ENCODE measurements at places on chromosomes 4 and X.

DNA sequence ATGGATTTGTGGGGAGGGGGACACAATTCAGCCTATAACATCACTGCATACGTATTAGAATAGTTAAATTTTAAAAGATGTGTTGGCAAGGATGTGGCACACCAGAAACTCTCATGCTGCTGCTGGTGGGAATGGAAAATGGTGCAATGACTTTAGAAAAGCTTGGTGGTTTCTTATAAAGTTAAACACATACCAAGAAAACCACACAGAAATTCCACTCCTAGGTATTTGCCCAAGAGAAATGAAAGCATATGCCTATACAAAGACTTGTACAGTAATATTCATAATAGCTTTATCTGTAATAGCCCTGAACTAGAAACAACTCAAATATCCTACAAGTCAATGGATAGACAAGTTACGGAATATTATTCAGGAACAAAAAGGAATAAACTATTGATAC is 71.3 kb upstream of the PDHA1 start:
- no peak for DNase-seq

DNA sequence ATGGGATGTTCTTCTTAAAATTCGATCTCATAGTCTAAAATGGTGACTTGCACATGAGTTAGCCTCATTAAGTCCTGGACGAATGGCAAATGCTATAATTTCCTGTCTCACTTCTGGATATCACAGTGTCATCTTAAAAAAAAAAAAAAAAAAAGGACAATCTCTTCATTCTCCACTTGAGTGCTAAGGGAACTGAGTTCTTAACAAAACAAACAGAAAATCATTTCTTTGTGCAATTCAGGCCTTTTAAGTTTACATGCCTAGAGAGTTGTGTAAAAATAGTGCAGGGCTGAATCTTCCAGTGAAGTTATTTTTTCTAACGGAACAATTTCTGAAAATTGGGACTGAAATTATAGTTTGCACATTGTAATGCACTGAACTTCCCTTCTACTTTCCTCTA is 122.8 kb upstream of the FAT1 start:
- no peak for DNase-seq

DNA sequence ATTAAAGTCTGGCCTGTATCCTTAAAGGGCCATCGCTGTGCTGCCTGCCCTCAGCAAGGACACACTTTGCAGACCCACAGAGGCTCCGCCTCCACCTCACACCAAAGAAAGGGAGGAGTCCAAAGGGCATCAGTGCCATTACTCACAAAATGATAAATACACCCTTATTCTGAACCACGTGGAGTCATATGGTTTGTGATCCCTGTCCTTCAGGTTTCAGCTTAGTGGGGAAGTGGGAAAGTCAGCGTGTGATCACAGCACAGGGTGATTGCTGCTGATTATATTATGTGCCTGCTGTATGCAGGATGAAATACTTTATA is 35.9 kb upstream of the MSANTD1 start:
- DNase-seq: no peak

- DNase-seq: no peak
Observed at GRCh38 chr4:144595681-144596080, 50.3 kb upstream of the HHIP start.

DNA sequence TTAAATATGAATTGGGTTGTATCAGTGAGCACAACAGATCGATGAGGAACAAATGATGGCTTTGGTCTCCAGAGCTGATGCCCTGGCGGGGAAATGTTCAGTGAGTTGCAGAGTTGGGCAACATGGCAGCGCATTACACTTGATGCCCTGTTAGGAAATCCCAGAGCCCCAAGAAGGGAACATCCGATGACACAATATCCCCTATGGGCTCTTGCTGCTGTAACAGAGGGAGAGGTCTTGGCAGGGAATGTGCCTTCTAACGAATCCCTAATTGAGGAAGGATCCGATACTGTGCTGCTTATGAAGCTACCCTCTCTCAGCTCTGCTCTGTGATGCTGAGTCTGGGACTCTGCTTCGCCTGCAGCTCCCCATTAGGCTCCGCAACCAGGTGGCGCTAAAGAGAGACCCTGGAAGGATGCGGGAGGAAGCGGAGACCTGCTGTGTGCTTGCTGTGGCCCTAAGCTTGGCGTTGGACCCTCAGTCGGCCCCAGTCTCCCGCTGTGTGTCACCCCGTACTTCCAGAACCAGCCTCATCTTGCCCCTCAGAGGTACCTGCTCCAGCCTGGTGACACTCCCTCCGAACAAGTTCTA is 38.9 kb downstream of the PDHA1 start:
- DNase-seq: peak; percentile 31

DNA sequence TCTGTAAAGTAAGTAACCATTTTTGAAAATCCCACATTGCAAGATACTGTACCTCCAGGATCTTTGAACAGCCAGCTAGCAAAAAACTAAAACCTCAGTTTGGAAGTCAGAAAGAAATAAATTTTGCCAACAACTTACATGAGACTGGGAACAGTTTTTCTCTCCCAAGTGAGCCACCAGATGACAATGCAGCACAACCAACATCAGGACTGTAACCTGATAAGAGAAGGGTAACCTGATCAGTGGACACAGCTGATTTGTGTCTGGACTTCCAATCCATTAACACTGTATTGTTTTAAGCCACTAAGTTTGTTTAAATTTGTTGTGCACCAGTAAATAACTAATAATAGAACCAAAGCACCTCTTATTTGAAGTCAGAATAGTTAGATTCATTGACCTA is 923.3 kb downstream of the FAT4 start:
- DNase-seq: no peak

All from renal cortex interstitium (tissue), 15 donors.